ENCODE measurements at places on chromosomes 2 and 18.

DNA sequence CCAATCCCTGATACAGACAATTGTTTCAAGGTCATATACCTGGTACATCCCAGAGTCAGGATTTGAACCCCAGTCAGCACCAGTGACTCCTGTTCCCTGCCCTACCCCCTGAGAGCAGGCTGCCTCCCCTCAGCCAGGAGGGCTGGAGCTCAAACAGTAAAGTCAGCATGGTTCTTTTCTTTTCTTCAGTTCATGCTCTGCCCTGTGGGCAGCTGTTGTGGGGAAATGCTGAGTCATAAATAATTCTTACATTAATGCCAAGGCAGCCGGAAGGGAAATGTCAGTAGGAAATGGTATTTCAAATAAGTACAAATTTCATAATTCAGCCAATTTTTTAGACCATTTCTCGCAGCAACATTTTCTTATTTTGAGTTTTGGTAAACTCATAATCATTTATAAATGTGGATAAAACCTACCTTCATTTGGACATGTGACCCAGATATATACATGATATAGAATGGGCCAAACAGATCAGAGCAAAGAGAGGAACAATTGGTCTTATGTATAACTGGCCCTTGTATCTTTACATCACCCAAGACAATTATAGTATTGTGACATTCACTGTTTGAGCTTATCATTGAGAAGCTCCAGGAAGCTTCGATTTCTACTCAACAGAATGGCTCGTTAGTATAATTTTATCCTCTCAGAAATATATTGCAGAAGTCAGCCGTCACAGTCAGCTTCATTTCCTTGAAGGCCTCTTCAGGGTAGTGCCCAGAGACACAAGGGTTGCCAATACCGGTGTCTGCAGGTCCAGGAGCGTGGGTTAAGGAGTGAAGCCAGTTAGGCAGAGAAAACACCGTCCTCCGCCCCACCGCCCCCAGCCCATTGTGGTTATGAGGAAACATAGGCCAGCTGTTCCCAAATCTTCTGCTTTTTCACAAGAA lies 28.0 kb upstream of the SCYGR1 start:
- DNase-seq = peak; percentile 86

DNA sequence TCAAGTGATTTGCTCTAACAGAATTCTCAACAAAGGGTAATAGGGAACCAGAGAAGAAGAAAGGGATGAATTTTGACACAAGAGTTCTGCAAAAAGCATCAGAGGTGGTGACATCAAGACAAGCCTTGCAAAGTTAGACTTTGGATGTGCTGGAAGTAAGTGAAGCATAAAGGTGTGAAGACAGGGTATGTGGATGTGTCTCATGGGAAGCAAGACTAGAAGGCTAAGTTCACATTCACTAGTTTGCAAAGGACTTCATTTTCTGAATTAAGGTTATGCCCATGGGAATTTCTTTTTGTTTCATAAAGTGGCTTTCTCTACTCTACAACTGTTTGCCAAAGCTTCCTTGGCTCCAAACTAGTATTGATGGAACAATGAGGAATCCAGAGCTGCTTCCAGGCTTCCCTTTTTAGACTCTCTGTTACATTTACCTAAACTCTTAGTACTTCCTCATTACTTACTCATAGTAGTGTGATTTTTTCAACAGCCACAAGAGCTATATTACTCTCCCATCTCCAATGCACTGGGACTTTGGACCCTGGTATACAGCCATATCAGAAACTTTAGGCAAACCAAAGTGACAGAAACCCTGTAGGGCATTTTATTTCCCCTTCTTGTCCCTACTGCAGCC lies 21.1 kb upstream of the IHH start:
- DNase-seq = no peak

- DNase-seq = peak; percentile 87
Observed at GRCh38 chr18:3998698-3999333, 456.3 kb downstream of the DLGAP1 start.

- no peak for DNase-seq
Observed at GRCh38 chr2:240252872-240253511, 112.5 kb upstream of the OTOS start.

DNA sequence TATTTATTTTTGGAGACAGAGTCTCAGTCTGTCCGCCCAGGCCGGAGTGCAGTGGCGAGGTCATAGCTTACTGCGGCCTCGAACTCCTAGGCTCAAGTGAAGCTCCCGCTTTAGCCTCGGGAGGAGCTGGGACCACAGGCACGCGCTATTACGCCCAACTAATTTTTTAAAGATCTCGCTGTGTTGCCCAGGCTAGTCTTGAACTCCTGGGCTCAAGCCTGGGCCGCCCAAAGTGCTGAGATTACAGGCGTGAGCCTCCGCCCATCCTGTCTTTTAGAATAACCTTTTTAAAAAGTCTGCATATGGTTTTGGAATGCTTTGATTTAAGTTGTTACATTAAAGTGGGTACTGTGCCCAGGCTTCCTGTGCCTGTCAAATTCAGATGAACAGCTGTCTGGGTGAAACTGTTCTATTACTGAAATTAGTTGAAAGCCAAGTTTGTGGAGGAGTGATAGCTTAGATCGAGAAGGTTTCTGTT lies 944 bp downstream of the RAB3GAP1 start:
- no peak for DNase-seq

- DNase-seq = no peak
Observed at GRCh38 chr2:147603447-147603846, 241.4 kb upstream of the ACVR2A start.

- no peak for DNase-seq
Observed at GRCh38 chr2:13654416-13654815, 937.7 kb downstream of the TRIB2 start.

- no peak for DNase-seq
Observed at GRCh38 chr18:62751341-62751821, 36.0 kb downstream of the PHLPP1 start.

GRCh38 chr2:88683160-88684021 lies 8.1 kb upstream of the RPIA start:
- DNase-seq = no peak

DNA sequence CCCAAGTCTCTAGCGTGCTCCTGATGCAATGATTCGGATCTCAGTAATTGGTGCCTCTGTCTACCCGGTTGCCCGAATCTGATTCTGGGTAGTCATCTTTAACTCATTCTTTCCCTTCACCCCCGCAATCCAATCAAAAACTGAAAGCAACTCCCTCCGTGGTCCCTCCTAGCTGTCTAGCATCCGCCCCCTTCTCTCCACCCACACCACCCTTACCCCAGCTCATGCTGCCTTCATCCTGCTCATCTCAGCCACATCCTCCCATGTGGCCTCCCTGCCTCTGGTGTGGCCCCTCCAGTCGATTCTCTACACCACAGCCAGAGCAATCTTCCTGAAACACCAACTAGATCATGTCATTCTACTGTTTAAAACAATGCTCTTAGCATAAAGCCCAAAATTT lies 62.3 kb downstream of the TTC32 start:
- no peak for DNase-seq

DNA sequence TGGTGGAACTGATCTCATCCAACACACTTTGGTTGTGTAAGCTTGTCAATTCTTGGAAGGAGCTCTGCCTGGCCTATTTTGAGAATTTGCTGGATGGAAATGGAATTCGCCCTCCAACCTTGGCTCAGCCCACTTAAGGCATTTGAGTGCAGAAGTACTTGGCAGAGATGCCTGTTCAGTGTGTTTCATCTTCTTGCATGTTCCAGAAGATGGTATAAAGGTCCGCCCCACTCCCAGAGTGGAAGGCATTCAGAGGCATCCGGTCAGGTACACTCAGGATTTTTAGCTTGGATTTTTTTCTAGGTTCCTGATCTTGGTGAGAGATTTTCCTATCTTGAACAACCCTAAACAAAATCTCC lies 61.3 kb upstream of the TXNDC2 start:
- no peak for DNase-seq

GRCh38 chr2:186431306-186431705 lies 54.8 kb upstream of the ZC3H15 start:
- DNase-seq = no peak

GRCh38 chr2:219447242-219448098 lies 12.8 kb downstream of the SPEG start:
- DNase-seq = no peak

DNA sequence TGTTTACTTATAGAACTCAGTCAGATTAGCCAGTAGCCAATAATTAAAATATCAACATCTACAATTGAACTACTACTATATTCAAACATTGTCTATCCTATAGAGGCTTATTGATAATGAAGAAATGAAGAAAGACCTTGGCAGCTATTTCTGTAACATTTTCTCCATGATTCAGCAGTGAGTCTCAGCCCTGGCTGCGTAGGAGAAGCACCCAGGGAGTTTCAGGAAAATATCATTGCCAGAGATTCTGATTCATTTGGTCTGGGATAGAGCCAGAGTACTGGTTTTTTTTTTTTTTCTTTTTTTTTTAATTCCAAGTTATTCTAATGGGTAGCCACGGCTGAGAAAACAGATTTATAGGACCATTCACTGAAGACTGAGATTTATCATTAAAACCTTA lies 404.8 kb downstream of the TXNL1 start:
- DNase-seq = no peak

GRCh38 chr18:13603304-13604019 lies 122.9 kb downstream of the FAM210A start:
- no peak for DNase-seq

GRCh38 chr18:24559526-24559925 lies 99.1 kb downstream of the HRH4 start:
- DNase-seq = no peak

GRCh38 chr2:189252991-189253675 lies 73.6 kb upstream of the COL5A2 start:
- no peak for DNase-seq

DNA sequence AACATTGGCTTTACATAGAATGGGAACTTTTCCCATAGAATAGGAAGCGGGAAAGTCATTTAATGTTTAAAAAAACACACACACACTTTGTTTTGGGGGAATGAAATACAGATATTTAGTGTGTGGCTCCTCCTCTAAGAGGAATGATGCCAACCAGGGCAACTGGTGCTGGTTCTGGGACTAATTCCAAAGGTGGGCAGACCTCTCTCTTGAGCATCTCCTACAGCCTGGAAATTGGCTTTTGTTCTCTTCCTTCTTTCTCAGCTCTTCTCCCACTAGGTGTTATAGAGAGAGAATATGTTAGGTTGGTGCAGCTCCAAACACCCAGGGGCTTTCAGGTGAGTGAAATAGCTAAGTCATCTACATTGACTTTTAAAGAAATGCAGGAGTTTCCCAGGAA lies 190.1 kb downstream of the RAD51AP2 start:
- DNase-seq = no peak

DNA sequence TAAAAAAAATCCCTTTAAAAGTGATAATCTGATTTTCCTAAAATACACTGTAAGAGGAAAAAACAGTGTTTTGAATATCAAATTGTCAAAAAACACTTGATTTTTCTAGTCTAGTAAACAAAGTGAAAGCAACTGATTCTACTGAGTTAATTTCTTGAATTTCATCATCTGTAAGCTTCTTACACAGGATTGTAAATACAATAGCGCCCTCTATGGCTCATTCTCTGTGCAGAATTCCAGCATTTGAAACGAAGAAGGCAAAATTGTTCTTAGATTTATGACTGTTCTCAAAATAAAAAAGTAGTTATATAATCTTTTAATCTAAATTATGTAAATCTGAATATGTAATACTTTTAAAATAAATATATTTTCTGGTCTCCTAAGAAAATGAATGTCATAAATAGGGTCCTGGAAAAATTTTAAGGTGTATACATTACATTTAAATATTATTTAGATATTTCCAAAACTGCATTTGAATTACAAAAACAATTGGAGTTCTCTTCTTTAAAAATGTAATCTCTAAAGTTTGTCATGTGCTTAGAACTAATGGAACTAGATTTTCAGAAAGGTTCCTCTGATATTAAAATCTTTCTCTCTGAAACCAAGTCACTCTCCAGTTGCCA lies 176.9 kb upstream of the MC4R start:
- peak; percentile 91 for DNase-seq

DNA sequence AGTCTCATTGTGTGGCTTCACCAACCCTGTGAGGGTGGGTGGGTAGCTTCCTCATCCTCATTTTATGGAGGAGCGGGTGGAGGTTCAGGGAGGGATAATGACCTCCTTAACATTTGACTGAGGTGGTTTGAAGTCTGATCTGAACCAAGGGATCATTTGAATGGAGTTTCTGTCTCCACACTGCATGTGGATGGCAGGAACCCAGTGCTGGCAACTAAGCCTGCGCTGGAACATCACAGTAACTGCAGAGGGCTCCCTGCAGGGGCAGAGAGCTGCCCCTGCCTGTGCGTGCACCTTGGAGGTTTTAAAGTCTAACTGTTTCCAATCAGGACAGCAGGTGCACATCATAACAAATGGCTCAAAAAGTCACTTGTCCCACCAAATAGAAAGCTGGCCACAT lies 3.3 kb downstream of the AGAP1 start:
- no peak for DNase-seq

DNA sequence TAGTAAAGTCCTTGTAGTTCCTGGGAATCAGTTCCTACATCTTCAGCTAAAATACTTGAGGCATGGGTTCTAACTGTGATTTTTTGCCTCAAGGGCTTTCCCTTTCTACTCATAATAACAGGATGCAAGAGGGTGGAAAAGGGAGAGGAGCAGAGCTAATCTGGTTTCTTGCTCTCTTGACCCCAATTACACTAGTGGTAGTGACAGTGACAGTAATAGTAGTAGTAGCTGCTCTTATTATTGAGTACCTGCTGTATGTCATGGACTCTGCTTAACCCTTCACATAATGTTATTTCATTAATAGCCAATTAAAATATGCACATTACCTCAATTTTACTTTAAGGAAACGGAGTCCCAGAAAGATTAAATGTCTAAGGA lies 214.8 kb upstream of the HNRNPA3 start:
- no peak for DNase-seq

DNA sequence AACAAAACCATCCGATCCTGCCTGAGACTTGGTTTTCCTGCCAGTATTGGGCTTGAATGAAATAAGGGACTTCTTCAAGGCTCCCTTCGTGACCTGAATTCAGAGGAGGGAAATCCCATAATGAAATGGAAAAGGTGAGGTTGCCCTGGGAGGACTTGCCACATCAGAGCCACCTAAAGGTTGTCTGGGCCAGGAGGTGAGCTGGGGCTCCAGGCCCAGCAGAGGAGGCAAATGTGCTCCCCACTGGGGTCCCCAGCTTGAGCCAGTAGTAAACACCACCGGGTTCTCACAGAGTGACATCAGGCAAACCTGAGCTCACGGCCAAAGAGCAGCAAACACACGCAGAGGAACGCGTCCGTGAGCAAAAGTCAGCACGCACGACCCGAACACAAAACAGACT lies 28.6 kb upstream of the CTDP1 start:
- no peak for DNase-seq

DNA sequence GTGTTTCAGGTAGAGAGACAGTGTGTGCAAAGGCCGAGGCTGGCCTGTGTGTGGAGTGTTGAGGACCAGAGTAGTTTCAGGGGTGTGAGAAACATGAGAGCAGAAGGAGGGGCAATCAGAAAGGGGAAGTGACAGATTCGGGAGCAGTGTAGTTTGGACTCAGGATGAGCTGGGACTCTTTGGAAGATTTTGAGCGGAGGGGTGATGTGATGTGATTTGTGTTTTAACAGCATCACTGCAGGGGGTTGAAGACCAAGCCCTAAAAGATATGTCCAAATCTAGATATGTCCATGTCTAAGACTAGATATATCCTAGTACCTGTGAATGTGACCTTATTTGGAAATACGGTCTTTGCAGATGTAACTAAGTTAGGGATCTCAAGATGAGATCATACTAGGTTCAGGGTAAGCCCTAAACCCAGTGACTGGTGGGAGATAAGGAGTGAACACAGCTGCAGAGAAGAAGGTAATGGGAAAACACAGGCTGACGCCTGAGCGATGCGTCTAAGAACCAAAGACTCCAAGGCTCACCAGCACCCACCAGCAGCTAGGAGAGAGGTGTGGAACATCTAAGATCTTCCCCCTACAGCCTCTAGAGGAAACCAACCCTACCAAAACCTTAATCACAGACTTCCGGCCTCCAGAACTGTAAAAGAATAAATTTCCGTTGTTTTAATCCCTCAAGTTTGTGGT lies 38.5 kb upstream of the MYO3B start:
- DNase-seq = no peak
